ENCODE measurements at places on chromosomes 7 and 10.

DNA sequence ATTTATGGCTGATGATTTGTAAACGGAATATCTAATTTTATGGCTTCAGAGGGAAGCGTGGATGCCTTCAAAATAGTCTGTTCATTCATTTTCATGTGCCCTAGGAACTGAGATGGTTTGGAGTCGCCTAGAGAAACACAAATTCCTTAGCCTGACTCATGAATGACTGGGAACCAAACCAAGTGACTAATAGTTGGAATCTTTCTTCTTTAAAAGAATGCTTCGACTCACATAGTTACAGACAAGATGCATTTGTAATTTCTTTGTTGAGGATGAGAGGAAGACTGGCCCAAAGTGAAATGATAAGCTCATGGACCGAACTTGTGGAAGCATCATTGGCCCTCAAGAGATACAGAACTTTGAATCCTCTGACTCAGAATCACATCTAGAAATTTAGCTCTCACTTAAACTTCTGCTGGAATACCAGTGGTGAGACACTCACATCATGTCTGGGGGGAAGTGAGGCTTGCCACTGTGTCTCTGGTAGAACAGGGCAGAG is 1107.2 kb downstream of the NRG3 start:
- DNase-seq: no peak

- DNase-seq: no peak
Observed at GRCh38 chr10:62815381-62816075, 638 bp downstream of the EGR2 start.

DNA sequence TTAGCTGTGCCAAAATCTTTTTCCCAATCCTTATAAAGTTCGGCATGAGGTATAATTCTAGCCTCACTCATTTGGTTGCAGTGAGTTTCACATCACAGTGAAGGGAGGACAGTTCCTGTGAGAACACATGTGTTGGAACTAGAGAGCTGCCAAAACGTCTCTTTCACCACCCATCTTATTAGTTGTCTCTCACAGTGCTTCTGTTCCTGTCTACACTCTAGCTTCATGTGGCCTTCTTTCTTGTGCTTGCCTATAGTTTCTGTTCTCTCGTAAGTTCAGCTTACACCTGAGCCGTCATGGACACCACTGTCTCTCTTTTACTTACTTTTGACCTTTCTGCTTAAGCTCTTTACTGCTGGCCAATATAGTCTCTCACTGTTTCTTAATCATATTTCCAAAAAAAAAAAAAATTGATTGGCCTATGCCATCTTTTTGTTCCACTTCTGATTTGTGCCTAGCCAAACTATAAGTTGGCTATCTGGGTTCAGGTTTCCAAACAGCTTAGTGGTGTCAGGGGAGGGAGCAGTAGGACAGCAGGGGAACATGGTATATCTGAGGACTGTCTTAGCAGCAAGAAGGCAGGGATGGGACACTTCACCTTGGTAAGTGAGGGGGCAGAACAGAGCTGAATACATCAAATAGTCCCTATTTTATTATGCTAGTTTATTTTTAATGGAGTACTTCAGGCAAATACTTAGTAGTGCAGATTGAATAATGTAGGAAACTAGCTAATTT is 38.0 kb downstream of the ZNRF2 start:
- peak; percentile 77 for DNase-seq

GRCh38 chr7:131602994-131603372 is 46.6 kb upstream of the PODXL start:
- DNase-seq: no peak

DNA sequence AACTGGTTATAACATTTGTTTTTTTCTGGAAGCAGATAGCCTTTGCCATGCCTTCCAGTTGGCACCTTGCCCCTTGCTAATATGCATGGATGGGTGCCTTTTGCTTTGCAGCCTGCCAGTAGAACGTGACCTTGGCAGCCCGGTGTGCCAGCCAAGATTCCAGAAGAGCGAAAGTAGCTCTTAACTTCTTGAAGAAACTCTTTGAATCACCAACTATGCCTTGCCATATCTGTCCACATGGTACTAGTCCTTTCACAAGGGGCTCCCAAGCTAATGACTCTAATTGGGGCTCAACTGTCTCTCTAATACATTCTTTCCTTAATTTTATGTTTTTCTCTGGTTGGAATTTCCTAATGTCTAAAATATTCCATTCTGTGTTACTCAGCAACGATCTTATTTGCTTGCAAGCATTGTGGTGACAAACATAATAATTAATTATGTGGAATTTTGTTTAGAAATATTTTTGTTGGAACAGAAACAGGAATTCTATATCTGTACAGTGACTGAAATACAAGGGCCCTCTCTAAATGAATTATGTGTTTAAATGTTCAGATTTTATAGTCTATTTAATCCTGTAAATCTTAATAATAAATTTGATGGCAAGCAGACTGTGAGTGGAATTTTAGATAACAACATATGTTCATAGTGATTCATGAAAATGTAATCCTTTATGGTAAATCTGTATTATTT is 45.8 kb downstream of the HDAC9 start:
- DNase-seq: no peak

- no peak for DNase-seq
Observed at GRCh38 chr7:47346377-47346914, 235.5 kb downstream of the TNS3 start.

- no peak for DNase-seq
Observed at GRCh38 chr10:36173364-36173763, 531.3 kb upstream of the FZD8 start.

DNA sequence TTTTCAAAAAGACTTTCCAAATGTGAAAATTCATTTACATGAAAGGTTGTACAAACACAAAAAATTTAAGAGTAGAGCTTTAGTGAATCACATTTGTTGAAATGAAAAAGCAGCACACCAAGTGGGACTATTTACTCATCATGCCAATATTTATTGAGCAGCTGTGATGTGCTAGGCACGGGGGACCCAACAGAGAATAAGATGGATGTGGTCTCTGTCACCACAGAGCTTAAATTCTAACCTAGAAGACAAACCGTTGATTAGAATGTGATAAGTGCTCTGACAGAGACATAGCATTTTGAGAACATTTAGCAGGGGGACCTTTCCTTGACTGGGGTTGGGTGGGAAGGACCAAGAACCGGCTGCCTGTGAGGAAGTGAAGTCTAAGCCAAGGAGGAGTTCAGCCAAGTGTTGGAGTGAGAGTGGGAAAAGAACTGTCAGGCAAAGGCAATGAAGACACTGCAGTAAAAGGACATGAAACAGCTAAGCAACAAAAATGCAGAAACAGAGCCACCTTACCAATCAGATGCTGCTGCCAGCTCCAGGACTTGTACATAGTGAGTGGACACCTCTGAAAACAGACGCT is 19.1 kb downstream of the ADAM12 start:
- DNase-seq: no peak

- DNase-seq: no peak
Observed at GRCh38 chr7:49812534-49812933, 39.1 kb downstream of the VWC2 start.

DNA sequence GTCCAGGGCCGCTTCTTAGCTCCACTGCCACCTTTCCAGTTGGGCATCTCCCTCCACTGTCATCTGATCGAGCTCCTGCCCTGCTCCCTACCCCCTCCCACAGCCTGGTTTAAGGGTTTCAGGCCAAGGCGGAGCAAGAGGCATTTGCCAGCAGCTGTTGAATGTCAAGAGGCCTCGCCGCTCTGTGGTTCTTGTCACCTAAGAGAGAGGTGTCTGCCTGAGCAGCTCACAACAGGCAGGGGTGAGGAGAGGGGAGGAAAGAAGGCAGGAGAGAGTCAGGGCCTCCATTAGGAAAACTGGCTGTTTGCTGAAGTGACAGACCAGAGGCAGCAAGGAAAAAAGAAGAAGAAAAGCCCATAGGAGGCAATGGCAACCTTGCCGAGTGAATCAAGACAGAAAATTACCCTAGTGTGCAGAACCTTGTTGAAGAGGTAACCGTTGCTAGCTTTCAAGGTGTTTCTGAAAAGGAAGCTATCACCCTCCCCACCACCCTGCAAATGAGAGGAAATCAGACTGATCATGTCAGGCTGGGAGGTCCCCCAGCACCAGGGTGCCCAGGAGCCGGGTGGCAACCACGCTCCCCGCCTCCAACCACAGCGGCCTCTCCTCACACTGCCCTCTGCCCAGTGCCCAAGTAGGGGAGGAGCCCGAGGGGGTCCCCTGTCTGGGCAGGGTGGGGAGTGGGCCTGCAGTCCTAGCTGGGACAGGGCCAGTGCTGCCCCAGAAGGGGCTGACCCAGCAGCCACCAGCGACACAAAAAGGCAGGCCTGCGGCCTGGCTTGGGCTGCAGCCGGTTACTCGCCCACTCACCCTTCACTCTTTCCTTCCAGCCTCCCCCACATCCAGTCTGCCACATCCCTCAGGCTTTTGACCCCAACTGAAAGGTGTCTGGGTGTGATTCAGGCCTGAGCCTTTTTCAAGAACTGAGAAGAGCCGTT is 7.1 kb downstream of the GATA3 start:
- DNase-seq: no peak

DNA sequence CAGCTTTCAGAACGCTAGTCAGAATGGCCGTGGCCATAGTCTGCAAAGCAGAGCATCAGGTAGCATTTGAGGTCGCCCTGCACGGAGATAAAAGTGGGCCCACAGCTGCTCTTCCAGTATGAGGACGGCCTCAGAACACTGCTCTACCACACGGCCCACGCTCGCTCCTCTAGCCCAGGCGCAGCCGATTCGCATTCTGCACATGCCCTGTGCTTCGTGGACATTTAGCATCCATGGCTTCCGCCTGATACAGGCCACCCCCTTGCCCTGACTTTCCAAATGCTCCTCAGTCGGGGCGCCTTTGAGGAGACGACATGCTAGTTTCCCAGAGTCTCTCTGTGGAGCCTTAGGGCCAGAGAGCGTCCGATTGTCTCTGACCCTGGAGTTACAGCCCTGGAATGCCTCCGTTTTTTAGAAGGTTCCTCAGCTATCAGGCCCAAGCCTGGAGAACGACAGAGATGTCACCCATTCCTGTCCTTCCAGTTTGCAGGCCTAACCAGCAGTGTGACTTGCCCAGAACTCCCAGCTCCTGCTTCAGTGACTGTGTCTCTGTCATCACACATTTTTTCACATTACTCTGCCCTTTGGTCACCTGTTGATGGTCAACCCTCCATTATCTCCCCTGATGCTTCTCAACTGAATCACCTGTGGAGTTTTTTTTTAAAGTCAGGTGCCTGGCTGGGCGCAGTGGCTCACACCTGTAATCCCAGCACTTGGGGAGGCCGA is 14.3 kb downstream of the STRA8 start:
- DNase-seq: no peak

DNA sequence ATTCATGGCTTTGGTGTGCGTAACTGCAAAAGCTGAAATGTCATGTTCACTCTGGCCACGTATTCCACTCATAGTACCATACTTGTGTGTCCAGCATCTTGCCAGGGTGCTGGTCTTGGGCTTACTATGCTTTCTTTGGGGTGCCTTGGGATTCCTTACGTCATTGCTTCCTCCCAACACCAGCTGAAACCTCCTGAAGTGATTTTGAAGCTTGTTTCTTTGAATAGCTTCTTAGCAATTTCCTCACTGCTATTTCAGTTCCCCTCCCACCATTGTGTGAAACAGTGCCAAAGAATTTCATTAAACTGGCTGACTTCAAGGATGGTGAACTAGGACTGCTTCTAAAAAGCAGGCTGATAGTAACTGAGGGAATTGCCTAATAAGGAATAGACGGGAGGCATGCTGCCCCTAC is 36.9 kb downstream of the ENTPD1 start:
- DNase-seq: no peak

GRCh38 chr7:28267012-28267411 is 86.4 kb upstream of the JAZF1 start:
- DNase-seq: no peak

- no peak for DNase-seq
Observed at GRCh38 chr10:132541129-132541528, 3.5 kb downstream of the INPP5A start.

DNA sequence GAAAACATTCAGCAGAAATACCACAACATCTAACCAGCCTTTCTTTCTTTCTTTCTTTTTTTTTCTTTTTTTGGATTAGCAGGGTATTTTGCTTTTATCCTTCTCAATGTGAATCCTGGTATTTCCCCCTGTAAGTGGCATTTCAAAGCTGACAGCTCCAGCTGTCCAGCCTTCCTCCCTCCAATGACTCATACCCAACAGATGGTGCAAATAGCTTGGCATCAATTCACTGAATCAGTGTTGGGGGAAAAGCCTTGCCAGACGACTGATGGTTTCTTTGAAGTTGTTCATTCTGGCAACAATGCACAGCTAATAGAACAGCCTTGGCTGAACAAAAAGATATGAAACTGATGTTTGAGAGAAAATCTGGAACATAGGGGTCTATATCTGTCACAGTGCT is 316.8 kb upstream of the STEAP1 start:
- no peak for DNase-seq

DNA sequence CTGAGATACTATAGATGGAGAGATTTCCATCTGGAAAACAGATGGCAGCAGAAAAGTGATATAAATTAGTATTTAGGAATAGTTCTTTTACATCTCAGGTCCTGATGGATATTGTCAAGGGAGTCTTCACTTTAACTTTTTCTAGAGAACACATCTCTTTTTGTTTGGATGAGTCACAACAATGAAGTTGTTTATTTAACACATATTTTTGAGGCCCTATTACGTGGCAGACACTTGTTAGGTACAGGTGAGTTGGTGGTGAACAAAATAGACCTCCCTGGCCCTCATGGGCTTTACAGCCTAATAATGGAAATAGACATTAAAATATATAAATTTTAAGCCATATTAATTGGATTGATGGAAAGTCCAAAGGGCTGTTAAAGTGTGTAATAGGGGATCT is 168.3 kb downstream of the VTI1A start:
- no peak for DNase-seq

- DNase-seq: no peak
Observed at GRCh38 chr7:54080971-54081370, 461.2 kb upstream of the VSTM2A start.

GRCh38 chr10:92567952-92568600 is 5.8 kb downstream of the IDE start:
- DNase-seq: no peak

GRCh38 chr7:157558875-157559595 is 222.2 kb downstream of the DNAJB6 start:
- no peak for DNase-seq

- DNase-seq: no peak
Observed at GRCh38 chr7:123681561-123681960, 25.9 kb downstream of the LMOD2 start.

DNA sequence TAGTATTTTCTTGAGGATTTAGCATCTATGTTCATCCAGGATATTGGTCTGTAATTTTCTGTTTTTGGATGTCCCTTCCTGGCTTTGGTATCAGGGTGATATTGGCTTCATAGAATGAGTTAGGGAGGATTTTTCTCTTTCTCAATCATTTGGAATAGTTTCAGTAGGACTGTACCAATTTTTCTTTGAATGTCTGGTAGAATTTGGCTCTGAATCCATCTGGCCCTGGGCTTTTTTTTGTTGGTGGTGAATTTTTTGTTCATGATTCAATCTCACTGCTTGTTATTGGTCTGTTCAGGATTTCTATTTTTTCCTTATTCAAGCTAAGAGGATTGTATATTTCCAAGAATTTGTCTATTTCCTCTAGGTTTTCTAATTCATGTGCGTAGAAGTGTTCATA is 192.7 kb downstream of the KIF20B start:
- no peak for DNase-seq

- DNase-seq: no peak
Observed at GRCh38 chr10:78301891-78302738, 268.5 kb downstream of the RPS24 start.

GRCh38 chr7:150360363-150361058 is 8.1 kb upstream of the REPIN1 start:
- DNase-seq: no peak
